ENCODE measurements at places on chromosomes 4 and X. TPM values are rescaled to one million over a fixed set of nuclear protein-coding genes. Genes with fewer than 3 reads are reported as not detected.

Gene SRPK3
- not detected for total RNA-seq

Gene SLC49A3
- total RNA-seq = 0.19 TPM

Gene ANXA3
- not detected for total RNA-seq

Gene IL1RAPL1
- total RNA-seq = not detected

Gene P2RY4
- 0.17 TPM for total RNA-seq

Gene HPF1
- total RNA-seq = 41.1 TPM

Gene HMGN5
- total RNA-seq = 6.1 TPM

Gene ANKRD37
- total RNA-seq = 13.0 TPM

Gene RGN
- total RNA-seq = not detected

Gene UNC5C
- total RNA-seq = not detected

Gene SOWAHB
- not detected for total RNA-seq

Gene SH3TC1
- 28.5 TPM for total RNA-seq

Gene CCDC110
- total RNA-seq = 0.10 TPM

Gene PITX2
- not detected for total RNA-seq

Gene EXOC1
- 21.9 TPM for total RNA-seq

Gene PGK1
- total RNA-seq = 908 TPM

Gene RAB39B
- 15.3 TPM for total RNA-seq

Gene UGT2B10
- not detected for total RNA-seq

Gene ARR3
- not detected for total RNA-seq

Gene OCIAD2
- total RNA-seq = 54.2 TPM

Gene POU4F2
- total RNA-seq = not detected

Gene FGFBP1
- not detected for total RNA-seq

Gene PDGFC
- not detected for total RNA-seq

Gene CENPVL3
- total RNA-seq = 0.19 TPM

Gene HERC3
- 29.0 TPM for total RNA-seq

Gene SOWAHD
- 0.55 TPM for total RNA-seq

Gene CCDC149
- not detected for total RNA-seq

Gene SSX3
- total RNA-seq = not detected

Gene F11
- total RNA-seq = not detected

Gene P2RY10
- total RNA-seq = 38.8 TPM

Gene CCDC120
- total RNA-seq = 3.6 TPM

Gene CDKL2
- 1.1 TPM for total RNA-seq

Gene SYP
- 5.3 TPM for total RNA-seq

Gene KLHL4
- total RNA-seq = 0.10 TPM

Gene ZNF630
- 2.4 TPM for total RNA-seq

Gene CCNQ
- total RNA-seq = 18.1 TPM

Gene HGFAC
- not detected for total RNA-seq

Gene ASB11
- not detected for total RNA-seq

Gene EVC2
- total RNA-seq = 1.8 TPM

Data from activated CD4-positive, alpha-beta memory T cell treated with anti-CD3 and anti-CD28 coated beads for 36 hours (primary cell).